Diencephalon (tissue), 1 donor: ENCODE measurements at places on chromosomes 7 and 10. TPM values are rescaled to one million over a fixed set of nuclear protein-coding genes. Genes with fewer than 3 reads are reported as not detected.

Gene CARD11
- 0.46 TPM for total RNA-seq

Gene HYAL4
- not detected for total RNA-seq

Gene NRF1
- 25.6 TPM for total RNA-seq

Gene ADCYAP1R1
- total RNA-seq = 70.4 TPM

Gene PGAM2
- total RNA-seq = 16.4 TPM

Gene HERPUD2
- 24.0 TPM for total RNA-seq
